Germinal center (tissue), 1 donor: ENCODE measurements at places on chromosomes 11 and 22.

- DNase-seq, result no peak
Observed at GRCh38 chr11:94762208-94762607, 5.9 kb upstream of the AMOTL1 start.

GRCh38 chr11:69645801-69646492 is 5.0 kb downstream of the CCND1 start:
- no peak for DNase-seq

DNA sequence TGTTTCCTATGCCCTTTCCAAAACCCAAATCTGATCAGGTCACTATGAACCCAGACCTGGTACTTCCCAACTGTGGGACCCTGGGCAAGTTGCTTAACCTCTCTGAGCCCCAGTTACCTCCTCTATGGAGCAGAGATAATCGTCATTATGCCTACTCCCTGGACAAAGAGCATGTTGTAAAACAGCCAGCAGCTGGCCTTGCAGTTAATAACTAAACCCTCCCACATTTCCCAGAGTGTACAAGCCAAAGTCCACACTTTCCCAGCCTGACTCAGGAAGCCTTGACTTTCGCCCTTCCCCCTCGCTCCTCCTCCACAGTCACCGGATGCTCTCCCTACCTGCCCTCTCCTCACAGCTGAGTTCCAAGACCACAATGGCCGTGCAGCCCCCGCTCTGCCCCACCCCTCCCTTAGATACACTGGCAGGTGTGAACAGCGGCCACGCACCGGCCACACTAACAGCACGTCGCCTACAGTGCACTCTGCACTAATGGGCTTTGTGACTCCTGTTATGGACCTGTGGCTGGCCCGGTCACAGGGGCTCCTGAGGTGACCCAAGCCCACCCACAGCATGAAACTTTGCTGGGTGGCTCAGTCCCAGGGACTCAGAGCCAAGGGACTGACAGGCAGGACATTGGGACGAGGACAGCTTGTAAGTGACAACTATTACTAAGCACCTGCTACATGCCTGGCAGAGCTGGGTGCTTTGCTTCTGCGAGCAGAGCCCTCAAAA is 15.6 kb upstream of the MFNG start:
- no peak for DNase-seq

DNA sequence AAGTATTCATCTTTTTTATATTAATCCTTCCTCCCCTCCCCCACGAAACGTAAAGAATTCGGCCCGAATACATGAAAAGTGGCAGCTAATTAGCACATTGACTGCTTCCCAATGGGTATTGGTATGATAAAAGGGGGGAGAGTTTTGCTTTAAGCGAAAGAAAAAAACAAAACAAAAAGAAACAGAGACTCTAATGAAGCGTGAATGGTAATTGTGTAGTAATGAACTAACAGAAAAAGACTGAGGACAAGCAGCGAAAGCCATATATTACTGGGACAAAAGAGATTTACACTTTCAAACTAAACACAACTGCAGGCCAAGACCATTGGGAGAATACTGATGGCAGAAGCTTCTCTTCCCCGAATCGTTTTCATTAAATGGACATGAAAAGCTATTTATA is 2.5 kb downstream of the DBX1 start:
- DNase-seq, result no peak

DNA sequence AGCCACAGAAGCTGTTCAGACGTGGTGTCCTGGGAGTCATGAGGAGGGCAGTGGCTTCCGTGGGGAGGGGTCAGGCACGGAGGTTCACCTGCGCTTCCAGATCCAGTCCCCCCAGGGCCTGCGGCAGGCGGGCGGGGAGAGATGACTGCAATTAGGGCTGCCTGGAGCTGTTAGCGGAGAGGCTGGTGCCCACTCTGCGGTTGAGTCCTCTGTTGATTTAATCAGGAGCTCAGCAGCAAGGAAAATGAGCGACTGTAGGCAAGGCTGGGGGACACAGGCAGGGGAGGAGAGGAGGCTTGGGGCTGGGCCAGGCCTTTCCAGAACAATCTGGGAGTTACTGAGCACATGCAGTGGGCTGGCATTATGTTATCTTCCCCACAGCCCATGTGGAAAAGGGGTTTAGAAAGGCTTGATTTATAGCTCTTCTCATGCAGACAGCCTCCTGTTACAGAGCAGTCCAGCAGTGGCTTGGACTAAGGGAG is 13.1 kb downstream of the PLCB3 start:
- no peak for DNase-seq

DNA sequence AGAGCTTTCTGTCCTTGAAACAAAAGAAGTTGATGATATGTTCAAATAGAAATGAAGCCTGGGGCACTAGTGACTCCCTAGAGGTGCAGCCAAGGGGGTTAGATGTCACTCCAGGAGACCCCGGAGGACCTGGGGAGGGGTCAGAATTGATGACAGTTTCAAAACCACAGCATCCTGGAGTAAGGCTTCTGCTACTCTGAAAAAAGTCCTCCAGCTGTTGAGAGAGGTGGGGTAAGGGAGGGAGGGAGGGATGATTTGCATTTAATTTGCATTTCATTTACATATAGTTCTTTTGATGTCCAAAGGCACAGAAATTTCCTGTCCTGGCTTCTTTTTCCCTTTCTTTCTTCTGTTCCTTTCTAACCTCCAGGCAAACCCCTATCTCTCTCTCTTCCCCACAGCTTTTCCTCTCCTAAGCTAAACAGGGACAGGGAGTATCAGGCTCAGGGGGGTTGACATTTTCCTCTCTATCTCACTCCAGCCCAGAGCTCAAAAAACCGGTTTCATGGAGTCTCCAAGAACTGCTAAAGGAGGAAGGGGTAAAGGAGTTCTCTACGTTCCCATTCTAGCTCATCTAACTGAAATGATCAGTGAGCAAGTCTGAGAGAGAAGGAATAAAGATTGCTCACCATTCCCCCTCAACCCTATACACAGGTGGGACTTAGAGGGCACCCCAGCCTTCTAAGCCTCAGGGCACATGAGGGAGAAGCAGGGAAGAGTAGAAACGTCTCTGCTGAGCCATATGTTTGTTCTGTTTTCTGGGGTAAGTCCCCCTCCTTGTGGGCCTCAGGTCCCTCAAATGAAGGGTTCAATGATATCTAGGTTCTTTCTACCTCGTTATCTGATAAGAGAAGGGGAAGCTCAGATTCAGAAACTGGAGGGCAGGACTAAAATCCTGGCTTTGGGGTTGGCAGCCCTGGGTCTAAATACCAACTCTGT is 3.5 kb upstream of the POU2F3 start:
- no peak for DNase-seq
